ENCODE measurements at places on chromosomes 12 and 14.

- DNase-seq = no peak
Measured at GRCh38 chr14:83162361-83162929, 1628.8 kb upstream of the SEL1L start.

DNA sequence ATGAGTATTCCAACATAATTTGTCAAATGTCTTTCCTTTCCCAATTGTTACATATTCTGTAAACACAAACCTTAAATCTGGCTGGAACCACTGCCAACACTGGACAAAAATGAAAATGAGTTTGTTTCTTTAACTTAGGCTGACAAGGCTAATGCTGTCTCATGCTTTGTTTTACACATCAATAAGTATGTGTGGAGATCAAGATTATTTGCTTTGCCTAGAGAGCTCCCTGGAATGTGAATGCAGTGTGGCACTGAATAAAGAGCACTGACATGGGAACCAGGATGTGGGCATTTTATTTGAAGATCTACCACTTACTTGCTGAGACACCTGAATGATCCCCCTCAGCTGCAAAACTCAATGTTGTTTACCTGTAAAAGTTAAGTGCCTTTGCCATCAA lies 61.7 kb downstream of the RALGAPA1 start:
- DNase-seq = peak; percentile 98

DNA sequence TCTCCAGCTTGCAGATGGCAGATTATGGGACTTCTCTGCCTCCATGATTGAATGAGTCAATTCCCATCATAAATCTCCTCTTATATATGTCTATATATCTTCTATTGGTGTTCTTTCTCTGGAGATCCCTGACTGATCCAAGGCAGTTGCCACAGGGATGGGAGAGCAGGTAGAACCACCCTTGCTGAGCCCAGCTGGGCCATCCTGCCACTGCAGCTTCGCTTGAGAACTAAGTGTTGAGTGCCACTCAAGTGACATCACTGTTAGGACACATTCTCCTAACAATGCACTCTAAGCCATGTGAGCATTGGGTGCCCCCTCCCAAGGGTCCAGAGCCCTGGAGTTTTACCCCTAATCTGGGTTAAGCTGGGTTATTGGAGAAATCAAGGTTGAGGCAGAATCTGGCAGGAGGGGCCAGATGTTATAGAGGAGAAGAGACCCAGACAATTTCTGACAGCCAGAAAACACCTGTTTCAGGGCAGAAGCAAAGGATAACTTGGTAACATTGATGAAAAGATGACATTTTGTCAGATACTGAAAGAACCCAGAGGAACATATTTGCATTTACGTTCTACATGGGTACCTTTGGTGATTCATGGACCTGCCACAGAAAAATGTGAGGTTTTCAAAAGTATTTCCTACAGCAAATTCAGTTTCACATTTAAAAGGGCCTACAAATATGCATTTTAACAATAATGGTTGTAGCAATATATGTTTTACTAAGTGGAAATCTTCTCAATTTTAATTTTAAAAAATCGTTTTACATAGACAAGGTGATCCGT lies 57.2 kb upstream of the MAX start:
- no peak for DNase-seq

DNA sequence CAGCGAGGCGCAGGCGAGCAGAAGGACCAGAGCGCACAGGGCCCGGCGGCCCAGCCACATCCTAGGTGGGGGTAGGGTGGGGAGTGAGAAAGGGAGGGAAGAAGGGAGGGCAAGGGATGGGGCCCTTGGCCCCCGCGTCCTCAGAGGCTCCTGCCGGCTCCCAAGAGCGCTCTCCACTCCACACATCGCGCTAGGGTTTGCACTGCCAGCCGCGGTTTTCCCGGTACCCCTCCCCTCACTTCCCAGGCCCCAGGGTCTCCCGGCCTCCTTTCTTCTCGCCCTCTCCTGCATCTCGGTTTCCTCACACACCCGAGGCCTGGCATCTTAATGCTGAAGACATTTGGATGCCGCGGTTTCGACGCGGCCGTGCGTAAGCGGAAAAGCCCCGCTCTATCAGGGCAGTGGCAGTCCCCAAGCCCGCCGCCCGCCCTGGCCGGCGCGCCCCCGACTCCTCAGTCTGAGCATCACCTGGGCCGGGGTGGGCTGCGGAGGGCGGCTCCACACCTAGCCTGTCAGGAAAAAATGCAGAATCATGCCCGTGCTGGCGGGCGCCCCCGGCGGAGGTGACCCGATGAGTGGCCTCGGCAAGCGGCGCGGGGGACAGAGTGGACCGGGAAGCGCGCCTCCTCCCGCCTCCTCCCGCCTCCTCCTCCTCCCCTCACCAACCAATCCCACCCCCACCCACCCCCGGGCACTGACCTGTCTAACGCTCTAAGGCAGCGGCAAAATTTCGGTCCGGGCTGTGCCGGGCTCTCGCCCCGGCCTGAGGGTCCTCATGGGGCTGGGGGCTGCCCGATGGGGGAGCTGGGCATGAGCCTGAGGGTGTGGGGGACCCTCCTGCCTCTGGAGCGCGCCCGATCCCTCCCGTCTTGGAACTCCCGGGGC lies 686 bp downstream of the B4GALNT1 start:
- no peak for DNase-seq

DNA sequence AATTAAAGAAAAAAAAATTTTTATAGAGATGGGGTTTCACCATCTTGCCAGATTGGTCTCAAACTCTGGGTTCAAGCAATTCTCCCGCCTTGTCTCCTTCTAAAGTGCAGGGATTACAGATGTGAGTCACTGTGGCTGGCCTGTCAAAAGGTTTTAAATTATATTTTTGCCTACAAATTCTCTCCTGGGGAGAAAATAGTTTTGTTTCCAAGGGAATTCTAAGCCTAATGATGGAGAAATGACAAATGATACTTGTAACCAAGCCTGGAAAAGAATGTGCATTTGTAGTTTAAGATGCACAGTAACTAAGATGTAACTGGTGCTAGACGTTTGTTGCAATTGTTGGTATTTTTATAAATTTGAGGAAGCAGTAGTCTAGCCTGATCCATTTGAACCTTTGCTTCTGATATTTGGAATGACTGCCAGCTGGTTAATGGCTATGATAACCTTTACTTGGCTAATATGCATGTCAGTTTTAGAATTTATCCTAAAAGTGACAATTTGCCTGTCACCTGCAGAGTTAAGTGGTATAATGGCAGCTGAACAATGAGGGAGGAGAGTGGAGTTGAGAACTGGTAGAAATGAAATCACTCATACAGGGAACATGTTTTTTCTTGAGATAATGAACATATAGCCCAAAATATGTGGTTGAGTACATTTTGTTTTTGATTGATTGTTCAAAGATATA lies 148.0 kb downstream of the FUT8 start:
- no peak for DNase-seq

GRCh38 chr12:114690267-114691135 lies 6.5 kb upstream of the TBX3 start:
- DNase-seq = no peak

GRCh38 chr12:118070650-118071049 lies 9.7 kb upstream of the WSB2 start:
- no peak for DNase-seq

DNA sequence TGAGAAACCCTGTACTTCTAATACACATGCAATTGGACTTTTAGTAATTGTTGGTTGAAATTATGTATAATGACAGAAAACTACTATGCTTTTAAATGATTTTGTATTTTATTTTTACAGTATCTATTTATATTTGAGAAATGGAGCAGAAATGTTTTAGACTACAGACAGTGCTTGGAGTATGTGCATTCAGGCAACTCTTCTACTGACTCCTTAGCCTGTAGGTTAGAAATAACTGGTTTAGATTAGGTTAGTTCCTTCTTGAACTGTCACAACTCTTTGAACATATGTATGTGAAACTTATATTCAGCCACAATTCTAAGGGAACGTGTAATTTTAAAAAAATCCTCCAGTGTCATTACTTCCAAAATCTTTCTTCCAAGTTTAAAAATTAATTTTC lies 1.7 kb downstream of the FGFR1OP2 start:
- DNase-seq = no peak

DNA sequence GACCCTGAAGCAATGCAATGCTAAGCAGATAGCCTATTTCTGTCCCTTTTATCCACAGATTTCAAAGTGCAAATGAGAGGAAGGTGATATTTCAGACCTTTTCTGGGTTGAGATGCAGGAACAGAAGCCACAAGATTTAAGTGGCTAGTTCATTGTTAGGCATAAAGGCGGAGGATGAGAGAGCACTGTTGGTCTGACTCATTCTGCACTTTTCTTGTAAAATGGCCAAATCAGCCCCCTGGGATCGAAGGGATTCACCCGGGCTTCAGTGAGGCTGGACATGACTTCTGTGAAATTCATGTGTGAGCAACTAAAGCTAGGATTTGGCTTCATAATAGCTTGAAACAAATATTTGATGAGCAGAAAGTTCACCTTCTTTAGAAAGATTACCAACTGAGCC lies 101.9 kb upstream of the OVCH1 start:
- DNase-seq = no peak

GRCh38 chr12:52698651-52699340 lies 4.5 kb downstream of the KRT77 start:
- DNase-seq = no peak

- DNase-seq = no peak
Measured at GRCh38 chr14:22380571-22381407, 208.2 kb downstream of the DAD1 start.

- DNase-seq = no peak
Measured at GRCh38 chr12:126608607-126609175, 1543.5 kb downstream of the AACS start.

DNA sequence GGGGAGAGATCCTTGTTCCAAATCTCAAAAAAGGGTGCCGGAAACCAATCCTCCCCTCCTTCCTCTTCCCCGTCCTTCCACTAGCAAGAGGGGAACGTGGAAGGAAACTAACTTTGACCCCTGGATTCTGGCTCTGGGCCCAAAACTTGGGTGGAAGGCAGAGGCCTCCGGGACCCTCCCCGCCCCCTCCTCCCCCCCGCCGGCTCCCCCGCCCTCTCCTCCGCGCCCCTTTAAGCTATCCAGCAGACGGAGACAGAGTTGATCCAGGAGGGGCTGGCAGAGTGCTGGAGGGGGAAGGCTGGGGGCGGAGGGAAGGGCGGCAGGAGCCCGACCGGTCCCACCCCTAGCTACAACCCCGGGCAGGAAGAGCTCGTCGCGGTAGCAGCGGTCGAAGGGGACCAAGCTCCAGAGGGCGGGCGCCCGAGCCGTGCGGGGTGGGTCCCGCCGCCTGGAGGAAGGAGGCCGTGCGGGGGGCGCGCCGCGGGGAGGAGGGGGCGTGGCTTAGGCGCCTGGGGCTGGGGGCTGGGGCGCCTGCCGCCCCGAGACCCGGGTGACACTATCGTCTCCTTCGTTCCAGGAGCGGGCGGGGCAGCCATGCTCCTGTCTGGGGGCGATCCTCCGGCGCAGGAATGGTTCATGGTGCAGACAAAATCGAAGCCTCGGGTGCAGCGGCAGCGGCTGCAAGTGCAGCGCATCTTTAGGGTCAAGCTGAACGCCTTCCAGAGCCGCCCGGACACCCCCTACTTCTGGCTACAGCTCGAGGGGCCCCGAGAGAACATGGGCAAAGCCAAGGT lies at the start of gene NYNRIN:
Gene NYNRIN (plus strand): TSS at position 351 of the 794 bp plus-strand sequence. CDS start 244 bp downstream, at position 595.
- no peak for DNase-seq

GRCh38 chr14:25759920-25760655 lies 710.1 kb upstream of the STXBP6 start:
- DNase-seq = no peak

- DNase-seq = no peak
Measured at GRCh38 chr12:47135578-47135977, 55.8 kb upstream of the AMIGO2 start.

- DNase-seq = no peak
Measured at GRCh38 chr14:85978582-85979250, 448.8 kb downstream of the FLRT2 start.

DNA sequence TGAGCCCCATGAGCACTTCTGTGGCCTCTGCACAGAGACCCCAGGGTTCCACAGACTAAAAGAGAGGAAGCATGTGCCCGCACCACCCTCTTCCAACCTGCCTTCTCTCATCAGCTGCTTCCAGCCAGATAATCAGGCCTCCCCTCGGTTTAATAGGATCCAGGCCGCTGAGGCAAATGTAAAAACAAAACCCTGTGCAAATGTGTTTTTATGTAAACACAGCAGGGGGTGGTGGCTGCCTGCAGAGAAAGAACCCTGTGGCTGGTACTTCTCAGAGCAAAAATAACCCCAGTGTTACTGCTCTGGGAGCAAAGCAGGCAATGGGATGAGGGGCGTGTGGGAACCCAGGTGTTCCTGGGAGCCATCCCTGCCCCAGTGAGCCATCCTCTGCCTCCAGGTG lies 46.2 kb downstream of the WSCD2 start:
- no peak for DNase-seq

DNA sequence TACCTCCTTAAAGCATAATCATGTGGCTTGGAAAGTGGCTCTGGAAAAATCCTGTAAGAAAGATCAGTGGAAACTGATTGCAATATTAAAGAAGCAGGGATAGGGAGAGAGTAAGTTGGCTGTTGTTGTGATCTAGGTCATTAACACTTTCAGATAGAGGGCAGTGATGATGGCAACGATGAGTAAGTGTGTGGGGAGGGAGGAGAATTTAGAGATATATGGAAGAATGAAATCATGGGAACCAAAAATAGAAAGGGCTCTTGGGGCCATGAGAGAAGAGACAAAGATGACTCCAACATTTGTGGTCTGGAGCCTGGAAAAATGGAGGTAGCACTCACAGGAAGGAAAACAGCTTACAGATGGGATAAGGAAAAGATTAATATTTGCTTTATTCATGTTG lies 23.3 kb downstream of the SNRPF start:
- no peak for DNase-seq

DNA sequence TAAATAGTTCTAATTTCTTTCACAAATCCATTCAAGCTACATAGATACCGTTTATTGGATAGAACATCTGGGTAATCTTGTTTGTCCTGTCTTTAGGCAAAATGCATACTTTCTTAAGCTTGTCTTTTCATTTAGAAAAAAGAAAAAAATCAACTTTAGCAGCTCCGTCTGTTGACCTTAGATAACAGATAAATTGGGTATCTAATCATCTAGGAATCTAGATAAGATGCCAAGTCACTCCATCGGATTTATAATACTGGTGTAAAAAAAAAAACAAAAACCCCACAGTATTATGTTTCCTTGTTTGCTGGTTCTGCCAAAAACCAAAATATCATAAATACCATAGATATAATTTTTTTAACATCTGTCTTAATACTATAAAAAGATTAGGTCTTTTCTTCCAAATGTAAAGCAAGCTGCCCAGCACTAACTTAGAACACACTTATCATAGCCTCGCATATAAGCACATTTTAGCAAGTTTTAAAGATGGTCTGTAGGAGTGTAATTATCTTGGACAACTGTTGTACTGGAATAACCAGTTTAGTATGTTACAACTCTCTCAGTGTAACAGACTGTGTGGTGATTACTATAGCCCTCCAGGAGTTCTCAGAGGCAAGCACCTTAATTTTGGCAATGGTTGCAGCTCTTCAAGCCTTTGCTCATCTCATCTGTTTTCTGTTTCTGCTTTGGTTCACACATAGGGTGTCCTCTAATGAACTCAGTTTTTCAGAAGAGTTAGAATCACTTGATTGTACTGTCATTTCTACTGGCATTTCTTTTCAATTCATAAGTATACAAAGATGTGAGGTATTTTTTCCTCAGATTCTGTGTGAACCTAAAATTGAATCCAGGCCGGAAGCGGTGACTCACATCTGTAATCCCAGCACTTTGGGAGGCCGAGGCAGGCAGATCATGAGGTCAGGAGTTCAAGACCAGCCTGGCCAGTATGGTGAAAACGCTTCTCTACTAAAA lies 83.1 kb downstream of the ANO6 start:
- DNase-seq = no peak

Data from NCI-H2029 (cell line).